ENCODE measurements at places on chromosomes 4 and X. TPM values are rescaled to one million over a fixed set of nuclear protein-coding genes. Genes with fewer than 3 reads are reported as not detected.

The SPIN2A gene
- 1.5 TPM for total RNA-seq

The EREG gene
- not detected for total RNA-seq

The MAGEE1 gene
- 7.1 TPM for total RNA-seq

The PNMA3 gene
- total RNA-seq: 7.8 TPM

The RTL3 gene
- total RNA-seq: not detected

The VSIG1 gene
- not detected for total RNA-seq

The MSANTD1 gene
- 2.6 TPM for total RNA-seq

- DNase-seq: no peak
These were observed 277.2 kb downstream of the CXXC4 start for GRCh38 chr4:104217526-104217925.

- no peak for DNase-seq
These were observed 165.2 kb upstream of the SLC7A11 start for GRCh38 chr4:138407329-138407728.

DNA sequence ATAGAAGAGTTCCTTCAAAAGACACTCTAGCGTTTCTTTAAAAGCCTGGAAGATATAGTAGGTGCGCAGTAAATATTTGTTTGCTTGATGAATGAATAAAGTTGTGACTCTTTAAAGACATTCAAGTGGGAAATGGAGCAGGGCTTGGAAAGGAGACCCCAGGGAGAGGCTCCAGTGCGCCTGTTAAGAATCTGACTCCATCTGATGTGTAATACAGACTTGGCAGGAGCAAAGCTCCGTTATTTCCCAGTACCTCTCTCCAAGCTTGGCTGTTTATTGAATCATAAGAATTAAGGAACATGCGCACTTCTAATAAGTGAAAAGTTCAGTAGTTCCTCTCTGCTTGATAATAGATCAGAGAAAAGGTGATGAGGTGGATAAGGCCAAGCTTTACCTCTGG is 18.8 kb upstream of the KLHL8 start:
- DNase-seq: no peak

- no peak for DNase-seq
These were observed 922.6 kb upstream of the SLIT2 start for GRCh38 chr4:19329077-19329476.

GRCh38 chrX:40201329-40201885 is 103.6 kb upstream of the BCOR start:
- no peak for DNase-seq

GRCh38 chr4:159160242-159160641 is 57.4 kb downstream of the RAPGEF2 start:
- no peak for DNase-seq

- no peak for DNase-seq
These were observed 1.4 kb upstream of the VEGFC start for GRCh38 chr4:176794151-176794550.

DNA sequence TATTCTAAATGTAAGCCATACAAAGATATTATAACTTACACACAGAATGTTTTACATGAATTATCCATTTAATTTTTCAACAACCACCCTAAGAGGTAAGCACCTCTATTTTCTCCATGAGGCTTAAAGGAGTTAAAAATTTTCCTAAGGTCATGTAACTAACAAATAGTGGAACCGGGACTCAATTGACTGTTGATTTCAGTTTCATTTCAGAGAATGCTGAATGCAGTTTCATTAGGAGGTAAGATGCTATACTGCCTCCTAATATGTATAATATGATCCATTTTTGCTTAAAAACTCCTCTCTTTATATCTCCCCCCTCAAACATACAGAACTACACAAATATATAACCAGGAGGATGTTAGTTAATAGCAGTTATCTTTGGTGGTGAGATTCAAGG is 29.1 kb downstream of the PHKA1 start:
- no peak for DNase-seq

- DNase-seq: no peak
These were observed 48.3 kb upstream of the HPGDS start for GRCh38 chr4:94390804-94391410.

- DNase-seq: no peak
These were observed 5.1 kb downstream of the CD40LG start for GRCh38 chrX:136652822-136653723.

DNA sequence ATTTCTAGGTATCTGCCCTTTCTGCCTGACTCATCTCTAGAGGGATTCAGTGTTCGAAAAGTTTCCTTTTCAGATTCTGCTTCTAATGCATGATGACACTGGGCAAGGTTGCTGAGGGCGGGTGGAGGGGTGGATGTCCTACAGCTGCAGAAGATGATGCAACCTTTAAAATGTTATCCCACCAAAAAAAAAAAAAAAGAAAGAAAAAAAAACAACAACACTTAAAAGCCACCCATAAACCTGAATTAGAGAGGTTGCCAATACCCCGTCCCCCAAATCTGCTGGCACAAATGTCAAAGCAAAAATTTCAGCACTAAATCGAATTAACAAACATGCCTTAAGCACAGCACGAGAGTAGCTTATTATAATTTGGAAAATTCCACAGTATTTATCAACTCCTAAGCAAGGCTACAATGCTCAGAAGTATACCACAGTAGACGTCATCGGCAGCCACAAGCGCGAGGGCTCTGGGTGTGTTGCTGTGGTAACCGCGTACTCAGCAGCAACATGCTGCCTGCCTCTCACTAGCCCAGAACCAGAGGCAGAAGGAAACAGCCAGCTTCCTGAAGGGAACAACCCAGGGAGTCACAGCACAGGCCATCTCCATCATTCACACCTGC is 167.5 kb upstream of the MAP3K15 start:
- DNase-seq: peak; percentile 33

- no peak for DNase-seq
These were observed 677.7 kb upstream of the HTR2C start for GRCh38 chrX:113906168-113906567.

GRCh38 chr4:149719806-149720205 is 95.8 kb downstream of the IQCM start:
- no peak for DNase-seq

Measured in glutamatergic neuron (in vitro differentiated cells).